ENCODE measurements at places on chromosomes 5 and 9.

DNA sequence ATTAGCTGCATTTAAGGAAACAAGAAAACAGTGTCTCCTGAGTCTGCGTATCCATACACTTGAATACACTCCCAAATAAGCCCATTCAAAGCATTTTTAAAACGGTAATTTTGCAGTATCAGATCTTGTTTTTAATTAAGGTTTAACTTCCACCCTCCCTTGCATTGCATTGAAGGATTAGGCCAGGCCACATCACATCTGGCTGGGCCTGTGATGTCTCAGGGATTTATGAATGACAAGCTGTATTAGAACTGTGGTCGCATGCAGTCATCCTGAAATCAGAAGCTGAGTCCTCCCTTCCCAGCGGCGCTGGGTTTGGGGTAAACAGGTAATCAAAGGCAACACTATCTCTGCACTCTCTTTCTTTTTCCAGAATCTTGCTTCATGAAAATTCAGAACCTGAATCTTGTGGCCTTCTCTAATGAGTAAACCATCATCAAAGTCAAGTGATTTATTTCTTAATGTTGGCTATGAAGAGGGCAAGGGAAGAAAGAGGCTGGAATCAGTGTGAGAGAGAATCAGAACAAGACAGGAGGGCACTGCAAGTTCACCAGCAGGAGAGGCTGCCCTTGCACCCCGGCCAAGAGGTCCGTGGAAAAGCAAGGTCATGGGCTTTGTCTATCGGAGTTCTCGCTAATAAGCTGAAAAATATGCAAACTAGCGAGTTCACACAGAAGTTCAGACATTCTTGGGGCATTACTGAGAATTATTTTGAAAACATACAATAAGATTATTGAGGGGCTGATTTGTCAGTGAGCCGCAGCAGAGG is 80.0 kb upstream of the ZSWIM6 start:
- no peak for DNase-seq

DNA sequence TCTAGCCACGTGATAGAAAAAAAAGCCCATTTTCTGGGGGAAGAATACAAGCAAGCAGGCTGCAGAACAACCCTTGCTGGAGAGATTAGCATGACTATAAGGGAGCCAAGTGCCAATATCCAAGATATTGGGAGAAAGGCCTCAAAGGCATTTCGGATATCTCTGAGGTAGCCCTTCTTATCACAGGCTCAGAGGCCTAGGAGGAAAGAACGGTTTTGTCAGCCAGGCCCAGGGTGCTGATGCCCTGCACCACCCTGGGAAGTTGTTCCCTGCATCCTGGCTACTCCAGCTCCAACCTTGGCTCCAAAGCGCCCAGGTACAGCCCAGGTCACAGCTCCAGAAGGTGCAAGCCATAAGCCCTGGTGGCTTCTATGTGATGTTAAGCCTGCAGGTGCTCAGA is 66.4 kb downstream of the C9orf153 start:
- DNase-seq, result no peak

DNA sequence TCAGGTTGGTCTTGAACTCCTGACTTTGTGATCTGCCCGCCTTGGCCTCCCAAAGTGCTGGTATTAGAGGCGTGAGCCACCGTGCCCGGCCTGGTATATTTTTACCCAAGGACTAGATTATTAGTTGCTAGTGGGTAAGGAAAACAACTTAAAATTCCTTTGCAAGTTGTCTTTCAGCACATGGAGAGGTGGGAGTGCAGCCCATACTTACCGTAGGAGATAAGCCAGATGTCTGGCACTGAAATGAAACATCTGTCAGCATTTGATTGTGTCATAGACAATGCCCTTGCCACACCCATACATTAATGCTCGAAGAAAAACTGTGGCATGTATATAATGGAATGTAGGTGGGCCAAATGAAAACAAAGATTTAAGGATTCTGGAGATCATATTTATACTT is 36.6 kb upstream of the ANKH start:
- no peak for DNase-seq

GRCh38 chr5:43729846-43730478 is 127.0 kb downstream of the NNT start:
- DNase-seq, result no peak

DNA sequence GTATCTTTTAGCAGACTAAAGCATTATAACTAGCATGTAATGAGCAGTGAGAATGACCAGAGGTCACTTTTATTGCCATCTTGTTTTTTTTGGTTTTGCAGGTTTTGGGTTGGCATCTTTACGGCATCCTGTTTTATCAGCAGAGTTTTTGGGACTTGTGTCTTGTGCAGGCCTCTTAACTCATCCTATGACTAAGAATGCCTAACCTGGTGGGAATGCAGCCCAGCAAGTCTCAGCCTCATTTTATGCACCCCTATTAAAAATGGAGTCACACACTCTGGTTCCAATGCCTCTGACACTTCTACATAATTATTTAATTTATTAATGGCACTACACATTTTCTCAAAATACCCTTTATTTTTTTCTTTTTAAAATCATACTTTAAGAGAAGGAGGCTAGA is 726.5 kb upstream of the RIOK2 start:
- no peak for DNase-seq
